ENCODE measurements at places on chromosomes 4 and X.
A peak's percentile ranks its signal among the peaks of the same experiment; 100 is the strongest.

DNA sequence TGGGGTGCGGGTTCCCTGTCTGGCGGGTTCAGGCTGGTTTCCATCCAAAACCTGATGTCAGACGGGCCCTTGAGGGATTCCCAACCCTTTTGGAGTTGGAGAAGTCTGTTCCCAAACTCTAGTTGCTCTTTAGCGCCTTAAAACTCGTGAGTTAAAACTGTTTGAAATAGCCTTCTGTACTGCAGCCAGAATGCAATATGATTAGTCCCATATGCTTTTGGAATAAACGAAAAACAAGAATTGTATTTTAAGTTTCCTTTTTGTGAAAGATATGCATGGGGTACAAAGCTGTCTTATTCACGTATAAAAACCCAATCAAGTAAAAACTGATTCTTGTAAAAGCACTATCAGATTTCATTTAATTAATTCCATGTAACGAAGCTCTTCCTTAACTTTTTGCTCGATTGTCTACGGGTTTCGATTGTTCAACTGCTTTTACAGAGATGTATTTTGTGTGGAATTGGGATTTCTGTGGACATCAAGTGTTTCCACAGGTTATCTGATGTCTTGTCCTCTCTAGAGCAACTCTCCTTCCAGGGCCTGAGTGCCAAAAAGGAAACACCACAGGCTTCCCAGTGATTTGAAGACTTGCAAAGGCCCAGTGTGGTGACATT is 49.5 kb downstream of the CLDN34 start:
- DNase-seq, result no peak

GRCh38 chrX:45434231-45434630 is 233.6 kb upstream of the DIPK2B start:
- DNase-seq, result no peak

DNA sequence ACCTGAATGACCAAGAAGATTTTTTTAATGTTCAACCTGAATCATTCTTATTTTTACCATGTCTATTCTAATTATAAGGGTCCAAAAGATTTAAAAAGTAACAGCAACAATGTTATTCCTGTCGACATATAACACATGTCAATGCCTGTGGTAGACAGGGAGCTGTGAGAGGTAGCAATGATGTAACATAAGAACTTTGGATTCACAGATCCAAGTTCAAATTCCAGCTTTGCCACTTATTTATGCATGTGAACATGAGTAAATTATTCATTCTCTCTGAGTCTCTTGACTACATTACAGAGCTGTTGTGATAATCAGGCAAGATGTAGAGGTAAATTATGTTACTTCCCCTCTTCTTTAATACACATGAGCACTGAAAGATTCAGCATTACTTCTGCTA is 54.5 kb downstream of the KLHL8 start:
- DNase-seq, result no peak

GRCh38 chr4:77185686-77186085 is 28.7 kb downstream of the CCNG2 start:
- no peak for DNase-seq

DNA sequence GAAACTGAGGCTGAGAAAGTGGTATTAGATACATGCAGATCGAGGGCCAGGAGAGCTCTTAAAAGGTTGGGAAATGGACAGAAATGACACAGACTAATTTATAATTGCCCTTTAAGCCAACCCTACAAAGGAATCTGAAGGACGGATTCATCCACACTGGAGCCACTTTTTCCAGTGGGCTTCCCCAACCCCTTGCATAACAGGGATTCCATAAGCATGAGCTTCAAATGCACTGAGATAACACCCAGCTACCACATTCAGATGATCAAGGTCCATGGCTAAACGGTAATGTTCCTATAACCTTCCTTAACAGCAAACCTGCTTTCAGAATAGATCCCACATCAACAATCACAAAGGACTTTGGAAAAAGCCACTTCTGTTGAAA is 34.2 kb downstream of the PLAC1 start:
- DNase-seq, result no peak

- no peak for DNase-seq
Observed at GRCh38 chr4:83318666-83319065, 16.0 kb downstream of the HPSE start.

- DNase-seq, result no peak
Observed at GRCh38 chrX:134683351-134684005, 25.2 kb upstream of the PLAC1 start.

DNA sequence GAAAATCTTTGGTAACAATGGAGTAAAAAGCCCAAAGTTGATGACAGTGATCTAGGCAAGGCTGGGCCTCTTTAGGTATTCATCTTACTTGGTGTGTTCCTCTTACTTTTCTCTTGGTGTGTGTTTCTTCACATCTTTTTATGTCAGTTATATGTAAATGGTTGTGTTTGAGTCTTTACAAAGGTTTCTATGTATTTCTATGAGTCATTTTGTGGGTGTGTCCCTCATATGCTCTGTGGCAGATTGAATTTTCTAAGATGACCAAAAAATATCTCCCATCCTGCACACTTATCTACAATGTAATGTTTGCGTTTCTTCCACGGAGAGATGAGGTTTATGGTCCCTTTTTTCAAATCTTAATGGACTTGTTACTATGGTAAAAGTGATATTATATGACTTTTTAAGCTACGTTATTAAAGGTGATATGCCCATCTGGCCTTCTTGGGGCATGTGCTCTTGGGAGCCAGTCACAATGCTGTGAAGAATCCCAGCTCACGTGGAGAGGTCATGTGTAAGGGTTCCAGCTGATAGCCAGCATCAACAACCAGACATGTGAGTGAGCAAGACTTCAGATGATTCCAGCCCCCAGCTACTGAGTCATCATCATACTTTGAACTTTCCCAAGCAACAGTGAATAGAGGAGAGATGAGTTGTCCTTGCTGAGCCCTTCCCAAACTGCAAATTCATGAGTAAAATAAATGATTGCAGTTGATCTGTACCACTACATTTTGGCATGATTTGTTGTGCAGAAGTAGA is 126.9 kb downstream of the CBLL2 start:
- DNase-seq, result peak; percentile 16

GRCh38 chrX:8755813-8756212 is 23.9 kb upstream of the ANOS1 start:
- DNase-seq, result no peak

DNA sequence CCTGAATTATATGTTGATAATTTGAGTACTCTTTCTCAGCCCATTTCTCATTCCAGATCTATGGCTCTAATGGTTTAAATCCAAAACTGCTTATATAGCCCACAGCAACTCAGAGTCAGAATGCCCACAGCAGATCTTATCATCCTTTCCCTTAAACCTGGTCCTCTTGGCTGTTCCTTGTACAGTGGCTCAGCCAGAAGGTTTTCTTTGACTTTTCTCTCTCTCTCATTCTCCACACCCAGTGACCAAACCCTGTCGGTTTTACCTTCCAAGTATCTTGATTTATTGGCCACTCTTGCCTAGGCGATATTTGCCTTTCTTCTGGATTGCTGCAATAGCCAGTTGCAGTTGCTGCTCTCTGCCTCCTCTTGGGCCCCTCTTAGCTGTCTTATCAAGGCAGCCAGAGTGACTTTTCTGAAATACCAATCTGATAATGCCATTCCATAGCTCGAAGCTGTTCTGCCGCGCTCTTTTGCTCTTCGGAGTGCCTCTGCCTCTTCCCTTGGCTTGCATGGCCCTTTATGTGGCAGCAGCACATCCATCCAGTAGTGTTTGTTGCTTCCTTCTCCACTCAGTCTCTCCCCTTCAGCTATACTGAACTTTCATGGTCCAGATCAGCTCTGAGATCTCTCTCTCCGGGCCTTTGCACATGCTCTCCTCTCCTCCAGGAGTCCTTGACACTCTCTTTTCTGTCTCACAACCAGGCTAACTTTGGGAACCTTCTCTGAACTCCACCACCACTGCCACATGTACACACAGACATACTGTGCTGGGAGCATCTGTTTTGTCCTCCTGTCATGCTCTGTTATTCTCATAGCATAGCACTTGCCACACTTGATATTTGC is 11.8 kb downstream of the GAB1 start:
- DNase-seq, result no peak

- no peak for DNase-seq
Observed at GRCh38 chr4:25857403-25857802, 5.4 kb downstream of the SEL1L3 start.

DNA sequence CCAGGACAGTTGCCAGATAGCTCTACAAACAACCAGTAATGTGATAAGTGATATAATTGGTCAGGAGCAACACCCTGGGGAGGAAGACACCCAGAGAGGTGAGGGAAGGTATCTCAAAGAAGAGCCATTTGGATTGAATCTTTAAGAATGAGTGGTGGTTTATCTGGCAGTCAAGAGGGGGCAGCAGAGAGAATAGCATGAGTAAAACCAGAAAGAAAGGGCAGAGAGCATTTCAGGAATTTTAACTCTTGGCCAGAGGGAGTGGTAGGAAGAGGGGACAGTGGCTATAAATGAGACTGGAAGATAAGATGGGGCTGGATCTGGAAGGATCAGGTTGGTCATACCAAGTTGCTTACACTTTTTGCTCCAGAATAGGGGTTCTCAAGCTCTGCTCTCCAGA is 5.9 kb upstream of the SEPTIN6 start:
- DNase-seq, result peak; percentile 35

DNA sequence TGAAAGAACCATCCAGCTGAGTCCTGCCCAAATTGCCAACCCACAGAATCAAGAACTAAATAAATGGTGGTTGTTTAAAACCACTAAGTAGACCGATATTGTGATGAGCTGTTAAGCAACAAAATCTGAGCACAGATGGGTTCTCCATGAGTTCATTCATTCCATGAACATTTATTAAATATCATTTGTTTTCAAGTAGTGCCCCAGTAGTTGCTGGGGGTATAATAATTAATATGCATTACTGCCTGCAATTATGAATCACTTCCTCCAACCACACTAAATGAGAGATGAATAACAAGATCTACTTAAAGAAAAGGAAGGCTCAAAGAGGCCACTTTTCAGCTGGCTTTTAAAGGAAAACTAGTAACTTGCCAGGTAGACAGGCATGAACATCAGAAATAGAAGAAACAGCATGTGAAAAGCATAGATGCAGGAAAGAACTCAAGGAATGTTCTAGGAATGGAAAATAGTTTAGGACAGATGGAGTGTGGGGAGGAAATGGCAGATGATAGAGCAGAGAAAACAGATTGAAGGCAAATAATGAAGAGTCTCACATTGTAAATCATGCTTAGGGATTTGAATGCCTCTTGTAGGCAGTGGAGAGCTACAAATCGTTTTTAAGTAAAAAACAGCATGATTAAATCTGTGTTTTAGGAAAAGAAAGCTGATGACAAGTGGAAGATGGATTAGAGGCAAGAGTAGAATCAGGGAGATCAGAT is 641.7 kb upstream of the DIPK2B start:
- no peak for DNase-seq

- DNase-seq, result no peak
Observed at GRCh38 chr4:42391981-42392380, 5.3 kb upstream of the SHISA3 start.

DNA sequence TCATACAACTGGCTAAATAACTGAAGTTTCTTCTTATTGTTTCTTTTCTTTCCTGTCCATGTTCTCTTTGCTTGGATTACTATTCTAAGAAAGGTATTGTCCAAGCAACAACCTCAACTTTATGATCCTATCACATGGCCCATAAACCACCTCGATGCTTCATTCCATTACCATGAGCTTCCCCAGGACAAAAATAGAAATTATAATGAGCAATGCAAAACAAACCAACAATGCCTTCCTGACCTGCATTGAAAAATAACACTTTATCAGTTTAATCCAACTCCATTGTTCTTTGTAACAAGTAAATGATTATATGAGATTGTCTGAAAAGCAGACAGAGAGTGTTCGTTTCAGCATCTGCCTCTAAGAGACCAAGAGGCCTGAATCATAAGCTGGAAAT is 148.8 kb downstream of the HS6ST2 start:
- DNase-seq, result no peak

GRCh38 chrX:153764786-153765137 is 713 bp downstream of the PLXNB3 start:
- no peak for DNase-seq

DNA sequence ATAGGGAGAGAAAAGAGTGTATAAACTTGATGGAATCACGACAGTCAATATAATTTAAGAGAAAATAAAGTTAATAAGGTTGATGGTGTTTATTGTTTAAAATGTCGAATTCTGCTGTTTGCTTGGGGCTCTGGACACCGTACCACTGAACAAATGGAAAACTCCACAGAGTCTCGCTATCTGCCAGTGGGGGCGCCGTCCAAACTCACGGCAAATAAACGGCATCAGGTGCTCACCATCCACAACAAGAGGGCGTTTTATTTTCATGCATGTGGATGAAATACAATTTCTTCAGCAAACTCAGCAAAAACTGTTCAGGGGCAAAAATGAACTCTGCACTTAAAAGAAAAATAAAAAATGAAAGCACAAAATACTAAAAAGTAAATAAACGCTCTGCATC is 46.6 kb upstream of the FAM47C start:
- DNase-seq, result no peak

DNA sequence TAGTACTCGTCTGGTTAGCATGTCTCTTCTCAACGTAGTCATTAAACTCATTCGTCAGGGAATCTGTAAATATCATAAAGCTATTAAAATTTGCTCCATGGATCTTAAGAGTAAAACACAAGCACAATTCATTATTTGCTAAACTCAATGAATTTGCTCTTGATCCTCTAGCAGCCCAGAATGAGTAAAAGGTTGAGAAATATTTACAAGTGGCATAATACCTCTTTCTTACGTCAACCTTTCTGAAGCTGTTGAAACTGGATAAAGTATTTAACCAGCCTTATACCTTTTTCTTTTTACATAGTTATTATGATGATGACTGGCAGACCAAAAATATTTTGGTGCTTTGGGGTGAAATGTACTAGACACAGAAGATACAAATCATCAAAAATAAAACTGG is 66.9 kb downstream of the LUZP4 start:
- no peak for DNase-seq

GRCh38 chr4:180099957-180100356 is 2143.2 kb upstream of the TENM3 start:
- DNase-seq, result no peak

Data from stromal cell of bone marrow (primary cell).